Neural progenitor cell (in vitro differentiated cells): ENCODE measurements at places on chromosomes 4 and X.

DNA sequence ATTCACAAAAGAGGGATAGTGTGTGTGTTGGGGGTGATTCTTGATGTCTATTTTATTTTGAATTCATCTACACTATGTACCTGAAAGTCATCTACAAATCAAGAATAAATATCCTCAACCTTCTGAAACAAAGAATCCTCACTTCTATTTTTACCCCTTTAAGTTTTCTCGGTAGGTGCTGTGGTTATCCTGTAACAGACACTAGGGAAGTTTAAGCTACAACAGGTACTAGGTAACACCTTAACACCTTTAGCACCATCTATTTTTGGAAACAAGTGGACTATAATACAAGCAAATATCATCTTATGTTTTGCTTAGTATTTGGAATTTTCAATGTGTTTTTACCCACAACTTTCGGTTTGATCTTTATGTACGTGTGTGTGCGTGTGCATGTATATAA, 12.0 kb upstream of the BDH2 start:
- DNase-seq, result no peak

DNA sequence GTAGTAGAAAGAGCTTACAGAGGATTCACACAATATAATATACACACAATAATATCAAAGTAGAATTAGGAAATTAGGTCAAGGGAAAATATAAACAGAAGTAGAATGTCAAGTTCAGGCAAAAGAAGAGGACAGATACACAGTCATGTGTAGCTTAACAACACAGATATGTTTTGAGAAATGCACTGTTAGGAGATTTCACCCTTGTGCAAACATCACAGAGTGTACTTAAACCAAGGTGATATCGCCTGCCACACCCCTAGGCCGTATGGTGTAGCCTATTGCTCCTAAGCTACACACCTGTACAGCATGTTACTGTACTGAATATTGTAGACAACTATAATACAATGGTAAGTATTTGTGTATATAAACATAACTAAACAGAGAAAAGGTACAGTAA, 110.0 kb upstream of the EDNRA start:
- DNase-seq, result no peak

DNA sequence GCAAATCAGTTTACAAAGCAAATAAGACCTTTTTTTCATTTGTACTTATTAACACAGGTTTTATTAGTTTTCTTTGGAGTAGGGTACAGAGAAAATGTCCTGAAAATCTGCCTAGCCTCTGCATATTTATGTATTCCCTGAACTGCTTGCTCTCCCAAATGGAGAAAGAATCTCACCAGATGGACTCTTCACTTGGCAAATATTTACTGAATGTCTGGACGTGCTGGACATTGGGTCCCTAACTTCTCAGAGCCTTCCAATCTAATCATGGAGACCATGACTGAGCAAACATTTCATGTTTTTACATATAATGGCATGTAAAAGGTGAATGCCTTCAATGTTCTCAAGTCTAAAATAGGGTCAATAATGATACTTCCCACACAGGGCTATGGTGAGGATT, 126.0 kb downstream of the CHRDL1 start:
- no peak for DNase-seq

GRCh38 chr4:62324215-62324614, 1124.1 kb downstream of the ADGRL3 start:
- DNase-seq, result no peak

DNA sequence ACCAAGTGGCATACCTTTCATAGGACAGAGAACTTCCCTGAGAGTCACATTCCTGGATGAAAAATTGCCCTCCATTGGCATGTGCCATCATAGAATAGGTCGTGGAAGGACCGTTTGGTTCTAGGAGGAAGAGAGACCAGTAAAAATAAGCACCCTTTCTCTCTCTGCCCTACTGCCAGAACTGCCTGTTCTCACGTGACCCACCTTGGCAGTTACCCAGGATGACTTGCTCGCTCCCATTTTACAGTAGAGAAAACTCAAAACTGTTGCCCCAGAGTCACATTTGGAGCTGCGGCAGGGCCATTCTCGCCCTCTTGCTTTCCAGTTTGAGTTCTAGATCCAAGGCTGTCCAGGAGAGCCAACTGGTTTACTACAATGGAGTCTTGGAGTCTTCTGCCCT, 1.1 kb upstream of the NLGN3 start:
- no peak for DNase-seq
